ENCODE measurements at places on chromosomes 11 and 22.

DNA sequence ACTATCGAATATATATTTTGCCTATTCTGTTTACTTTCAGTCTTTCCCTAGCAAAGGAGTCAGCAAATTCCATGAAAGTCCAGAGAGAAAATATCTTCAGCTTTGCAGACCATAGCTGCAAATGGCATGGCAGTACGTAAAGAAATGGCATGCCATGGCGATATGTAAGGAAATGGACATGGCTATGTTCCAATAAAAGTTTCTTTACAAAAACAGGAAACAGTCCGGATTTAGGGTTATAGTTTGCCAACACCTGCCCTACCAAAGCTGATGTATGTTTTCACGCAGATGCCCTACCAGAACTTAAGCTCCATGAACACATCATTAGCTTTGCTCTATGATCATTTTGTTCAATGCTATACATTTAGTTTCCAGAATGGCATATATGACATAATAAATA lies 19.5 kb downstream of the KIAA0930 start:
- no peak for DNase-seq

DNA sequence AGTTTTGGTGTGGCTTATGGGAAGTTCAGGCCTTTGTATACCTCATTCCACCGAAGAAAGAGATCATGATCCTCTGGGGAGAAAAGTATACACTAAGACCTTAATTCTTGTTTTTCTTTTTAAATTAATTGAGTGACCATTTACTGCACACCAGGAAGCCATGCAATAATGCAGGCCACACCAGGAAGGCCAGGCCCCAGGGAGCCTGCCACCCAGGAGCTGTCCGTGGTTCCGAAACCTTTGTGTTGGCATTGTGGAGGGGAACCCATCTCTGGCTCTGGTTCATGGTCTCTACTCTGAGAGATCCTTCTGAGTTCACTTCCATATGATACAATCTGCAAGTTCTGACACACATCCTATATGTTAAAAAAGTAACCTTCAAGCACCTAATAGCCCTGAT lies 291.8 kb downstream of the MIAT start:
- peak; percentile 30 for DNase-seq

- DNase-seq: no peak
These were observed 3.7 kb downstream of the TMEM123 start for GRCh38 chr11:102448869-102449224.

DNA sequence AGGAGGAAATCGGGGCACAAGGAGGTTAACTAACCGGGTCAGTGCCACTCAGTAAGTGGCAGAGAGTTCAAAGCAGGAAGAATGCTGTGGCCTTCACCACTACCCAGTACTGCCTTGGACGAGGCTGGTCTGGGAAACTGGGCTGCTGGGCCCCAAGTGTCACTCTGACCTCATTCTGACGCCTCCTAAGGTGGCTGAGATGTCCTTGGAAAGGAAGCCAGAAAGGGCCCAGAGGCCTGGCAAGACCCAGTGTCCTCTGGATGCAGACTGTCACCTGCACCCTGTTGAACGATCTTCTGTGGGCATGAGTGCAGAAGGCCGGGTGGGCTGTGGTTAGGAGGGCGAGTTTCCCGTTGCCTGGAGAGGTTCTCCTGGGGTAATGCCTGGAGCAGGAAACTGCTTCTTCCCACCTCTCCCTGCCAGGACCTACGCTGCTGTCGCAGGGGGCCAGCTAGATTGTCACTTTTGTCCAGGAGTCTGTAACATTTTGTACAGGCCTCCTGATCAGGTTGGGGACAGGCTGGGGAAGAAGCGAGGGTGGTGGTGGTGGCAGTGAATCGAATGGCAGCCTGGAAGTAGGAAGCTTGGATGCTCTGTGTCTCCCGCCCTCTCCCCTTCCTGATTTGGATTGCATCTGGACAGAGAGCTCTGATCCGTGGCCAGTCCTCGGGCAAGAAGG lies 105.1 kb downstream of the ST3GAL4 start:
- no peak for DNase-seq

GRCh38 chr11:17413414-17414316 lies 25.2 kb upstream of the KCNJ11 start:
- no peak for DNase-seq

- DNase-seq: no peak
These were observed 60.0 kb downstream of the LIF start for GRCh38 chr22:30186510-30186909.

DNA sequence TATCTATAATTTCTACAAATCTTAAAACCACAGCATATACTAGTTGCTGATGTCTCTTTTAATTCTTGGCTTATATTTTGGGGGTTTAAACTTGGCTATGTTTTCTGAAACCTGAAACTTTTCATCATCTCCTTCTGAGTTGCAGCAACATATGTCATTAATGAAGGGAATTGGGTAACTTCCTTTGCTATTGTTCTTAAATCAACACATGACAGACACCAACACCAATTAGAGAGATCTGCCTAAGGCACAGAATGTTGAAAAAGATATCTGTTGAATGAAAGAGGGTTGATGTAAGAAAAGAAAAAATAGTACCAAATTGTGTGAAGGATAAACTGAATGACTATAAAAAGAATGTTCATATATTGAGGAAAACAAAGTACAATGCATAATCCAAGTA lies 10.3 kb upstream of the GAS2 start:
- no peak for DNase-seq

DNA sequence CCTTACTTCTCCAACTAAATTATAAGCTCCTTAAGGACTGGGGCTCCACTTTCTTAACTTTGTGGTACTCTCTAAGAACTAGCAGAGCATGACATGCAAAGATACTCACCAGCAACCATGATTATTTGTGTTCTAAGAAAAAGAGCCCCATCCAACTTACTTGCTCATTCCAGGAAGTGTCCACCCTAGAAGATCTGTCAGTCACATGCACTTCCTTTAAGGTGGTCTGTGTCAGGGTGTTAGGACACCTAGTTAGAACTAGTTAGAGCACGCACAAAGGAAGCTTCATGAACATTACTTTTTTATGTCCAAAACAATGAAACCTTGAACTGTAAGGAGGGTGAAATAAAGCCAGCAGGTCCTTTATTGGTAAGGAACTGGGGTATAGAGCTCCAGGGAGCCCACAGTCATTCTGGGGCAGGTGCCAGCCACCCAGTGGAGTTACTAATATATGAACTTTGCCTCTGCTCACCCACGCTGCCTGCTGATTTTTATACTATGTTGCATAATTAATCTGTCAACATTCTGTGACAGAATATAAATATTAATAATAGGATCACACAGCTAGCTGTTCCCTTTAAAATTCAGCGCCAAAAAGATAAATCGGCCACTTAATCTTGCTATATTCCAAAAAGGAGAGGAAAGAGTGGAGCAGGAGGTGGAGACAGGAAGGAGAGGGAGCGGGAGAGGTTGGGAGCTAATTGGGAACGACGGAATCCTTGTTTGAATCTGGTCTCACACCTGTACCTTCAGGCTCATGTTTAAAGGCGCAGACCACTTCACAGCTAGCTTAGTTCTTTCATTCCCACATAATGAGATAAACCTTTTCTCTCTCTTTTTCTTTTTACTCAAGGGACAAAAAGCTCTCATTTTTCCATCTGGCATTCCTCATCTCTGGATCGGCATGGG lies 755.0 kb downstream of the OPCML start:
- DNase-seq: no peak

DNA sequence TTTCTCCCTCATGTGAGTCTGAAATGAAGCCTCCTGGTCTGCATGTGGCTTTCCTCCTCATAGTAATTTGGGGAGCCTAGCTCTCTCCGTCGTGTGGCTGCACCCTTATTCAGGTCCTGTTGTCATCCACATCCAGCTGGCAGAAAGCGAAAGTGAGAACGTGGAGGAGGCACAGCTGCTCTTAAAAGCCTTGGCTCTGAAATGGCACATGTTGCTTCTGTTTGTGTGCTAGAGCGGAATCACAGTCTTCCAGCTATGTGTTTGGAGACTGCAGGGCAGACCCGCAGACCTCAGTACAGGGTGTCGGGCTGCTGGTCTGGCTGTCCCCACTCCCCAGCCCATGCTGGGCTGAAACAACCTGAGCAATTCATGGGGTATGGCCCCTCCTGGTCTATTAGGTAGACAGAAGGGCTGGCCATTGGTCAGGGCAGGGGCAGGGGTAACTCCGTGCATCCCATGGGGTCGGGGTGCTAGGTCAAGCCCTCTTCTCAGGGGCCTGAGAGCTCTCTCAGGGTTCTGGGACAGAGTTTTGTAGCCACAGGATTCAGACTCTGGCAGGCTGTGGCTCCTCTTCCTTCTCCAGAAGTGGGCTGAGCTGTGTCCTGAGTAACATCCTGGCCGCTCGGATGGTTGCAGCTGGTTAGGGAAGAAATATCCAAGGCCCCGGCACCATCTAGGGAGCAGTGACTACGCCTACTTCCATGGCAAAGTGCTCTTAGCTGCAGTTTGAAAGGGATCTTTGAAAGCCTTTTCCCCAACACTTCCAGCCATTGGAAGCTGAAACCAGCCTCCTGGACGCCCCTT lies 50.6 kb downstream of the C11orf96 start:
- DNase-seq: peak; percentile 65

DNA sequence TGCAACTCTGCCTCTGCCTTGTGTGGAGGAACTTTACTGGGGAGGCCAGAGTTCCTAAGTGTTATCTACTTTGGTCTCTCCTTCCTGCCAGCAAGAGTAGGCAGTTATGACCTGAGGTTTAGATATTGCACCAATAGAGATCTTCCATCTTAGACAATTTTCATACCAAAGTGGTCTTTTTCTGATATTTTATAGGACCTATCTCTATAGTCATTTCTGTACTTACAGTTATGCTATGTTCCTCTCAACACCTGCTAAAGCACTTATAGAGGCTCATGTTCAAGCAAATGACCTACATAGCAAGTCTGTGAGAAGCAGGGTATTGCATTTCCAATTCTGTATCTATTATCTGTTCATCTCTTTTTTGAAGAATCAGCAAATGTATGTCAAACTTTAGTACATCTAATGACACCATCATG lies 80.8 kb downstream of the HORMAD2 start:
- no peak for DNase-seq

GRCh38 chr11:132734217-132734616 lies 798.1 kb downstream of the OPCML start:
- DNase-seq: no peak

Data from right hindlimb (tissue), 1 donor.